ENCODE measurements at places on chromosomes 12 and 14.

GRCh38 chr12:6967651-6968100 is 2.8 kb downstream of the PHB2 start:
- no peak for DNase-seq

DNA sequence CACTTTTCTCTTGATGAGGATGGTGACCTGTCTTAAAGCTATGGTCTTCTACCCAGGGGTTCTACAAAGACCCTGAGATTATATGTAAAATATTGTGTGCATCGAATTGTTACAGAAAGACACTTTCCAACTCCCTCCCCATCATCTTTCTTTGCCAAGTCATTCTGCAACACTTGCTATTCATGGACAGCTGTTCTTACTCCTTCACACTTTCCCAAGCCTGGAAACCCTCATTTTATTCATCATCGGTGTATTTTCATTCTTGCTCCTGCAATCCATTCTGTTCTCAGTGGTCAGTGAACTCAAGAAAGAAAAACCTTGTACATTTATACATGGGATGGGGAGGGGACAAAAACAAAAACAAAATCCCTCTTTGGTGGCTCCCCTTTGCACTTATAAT is 90.5 kb upstream of the STXBP6 start:
- no peak for DNase-seq

- no peak for DNase-seq
These were observed 8.6 kb downstream of the SLC25A29 start for GRCh38 chr14:100297320-100298300.

DNA sequence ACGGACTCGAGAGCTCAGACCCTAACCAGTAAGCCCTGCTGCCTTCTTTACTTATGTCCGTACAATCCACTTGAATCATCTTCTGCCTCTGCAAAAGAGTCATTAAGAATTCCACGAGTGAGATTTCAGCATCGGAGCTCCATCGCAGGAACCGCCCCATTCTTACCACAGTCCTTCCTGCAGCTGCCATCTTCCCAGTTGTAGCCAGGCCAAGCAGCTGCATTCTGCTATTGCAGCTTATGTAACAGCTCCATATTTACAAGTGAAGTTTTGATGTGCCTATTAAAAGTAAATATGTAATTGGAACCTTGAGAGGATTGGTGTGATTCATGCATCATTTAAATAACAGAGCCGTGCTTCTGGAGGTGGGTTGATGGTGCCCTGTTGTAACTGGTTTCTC is 157.4 kb downstream of the KICS2 start:
- no peak for DNase-seq

DNA sequence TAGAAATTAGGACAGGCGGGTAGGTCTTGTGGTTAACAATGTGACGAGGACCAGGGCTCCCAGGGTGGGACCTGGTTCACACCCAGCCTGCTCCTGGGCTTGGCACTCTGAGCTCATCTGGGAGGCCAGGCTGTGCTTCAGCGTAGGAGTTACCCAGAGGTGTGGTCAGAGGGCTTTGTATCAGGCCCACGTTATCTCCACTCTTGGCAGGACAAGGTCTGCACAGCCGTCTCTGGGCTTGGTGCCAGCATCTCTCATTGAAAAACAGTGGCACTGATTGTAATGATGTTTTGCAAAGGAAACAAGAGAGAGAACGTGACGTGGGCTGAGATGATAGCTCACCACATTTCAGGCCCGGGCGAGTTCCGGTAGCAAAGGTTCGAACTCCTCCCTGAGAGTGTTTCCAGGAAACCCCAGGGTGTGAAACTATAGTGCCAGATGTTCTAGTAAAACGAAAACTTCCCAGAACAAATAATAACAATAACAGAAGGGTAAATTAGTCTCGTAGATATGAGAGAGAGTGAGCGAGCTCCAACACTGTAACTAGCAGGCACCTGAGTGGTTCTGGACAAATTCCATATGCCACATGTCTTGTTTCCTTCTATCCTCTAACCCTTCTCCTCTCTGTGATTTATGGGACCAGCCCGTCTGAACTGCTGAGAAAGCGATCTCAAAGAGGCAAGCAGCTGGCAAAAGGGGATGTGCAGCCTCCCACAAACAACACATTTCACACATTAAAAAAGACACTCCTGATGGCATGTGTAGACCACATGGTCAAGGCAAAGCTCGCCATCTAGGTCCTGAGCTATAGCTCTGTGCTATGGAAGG is 227.3 kb downstream of the KTN1 start:
- DNase-seq, result peak; percentile 85

GRCh38 chr14:104034976-104035699 is 50.4 kb upstream of the ASPG start:
- DNase-seq, result peak; percentile 24

GRCh38 chr12:132651444-132652100 is 33.0 kb downstream of the P2RX2 start:
- no peak for DNase-seq

- DNase-seq, result no peak
These were observed 4.6 kb downstream of the GPR65 start for GRCh38 chr14:88009486-88009885.

DNA sequence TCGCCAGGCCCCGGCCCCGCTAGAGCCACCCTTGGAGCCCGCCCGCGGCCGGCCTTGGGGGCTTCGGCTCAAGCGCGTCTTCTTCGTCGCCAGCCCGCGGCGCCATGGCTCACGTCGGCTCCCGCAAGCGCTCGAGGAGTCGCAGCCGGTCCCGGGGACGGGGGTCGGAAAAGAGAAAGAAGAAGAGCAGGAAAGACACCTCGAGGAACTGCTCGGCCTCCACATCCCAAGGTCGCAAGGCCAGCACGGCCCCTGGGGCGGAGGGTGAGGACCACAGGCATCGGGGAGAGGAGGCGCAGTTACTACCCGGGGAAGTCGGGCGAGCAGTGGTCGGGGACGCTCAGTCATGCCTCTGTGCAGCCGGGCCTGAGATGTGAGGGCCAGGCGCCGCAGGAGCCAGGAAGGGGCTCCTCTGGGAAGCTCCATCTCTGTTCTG is 573 bp downstream of the ARL6IP4 start:
- no peak for DNase-seq

DNA sequence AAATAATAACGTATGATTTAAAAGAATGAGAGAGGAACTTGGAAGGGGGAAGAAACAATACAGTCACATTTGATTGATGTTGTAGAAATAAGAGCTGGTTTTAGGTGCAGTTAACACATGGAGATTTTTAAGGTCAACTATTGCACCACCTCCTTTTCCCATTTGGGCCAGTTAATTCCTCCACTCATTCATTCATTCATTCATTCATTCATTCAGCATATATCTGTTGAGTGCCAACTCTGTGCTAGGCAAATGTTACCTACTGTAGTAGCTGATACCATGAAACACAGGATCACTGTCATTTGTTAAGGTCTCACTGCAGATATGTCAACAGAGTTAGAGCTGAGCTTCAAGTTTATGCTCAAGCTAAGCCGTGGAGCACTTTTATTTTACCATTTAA is 115.7 kb upstream of the ARID2 start:
- no peak for DNase-seq

GRCh38 chr14:89340200-89341181 is 76.5 kb downstream of the FOXN3 start:
- no peak for DNase-seq

DNA sequence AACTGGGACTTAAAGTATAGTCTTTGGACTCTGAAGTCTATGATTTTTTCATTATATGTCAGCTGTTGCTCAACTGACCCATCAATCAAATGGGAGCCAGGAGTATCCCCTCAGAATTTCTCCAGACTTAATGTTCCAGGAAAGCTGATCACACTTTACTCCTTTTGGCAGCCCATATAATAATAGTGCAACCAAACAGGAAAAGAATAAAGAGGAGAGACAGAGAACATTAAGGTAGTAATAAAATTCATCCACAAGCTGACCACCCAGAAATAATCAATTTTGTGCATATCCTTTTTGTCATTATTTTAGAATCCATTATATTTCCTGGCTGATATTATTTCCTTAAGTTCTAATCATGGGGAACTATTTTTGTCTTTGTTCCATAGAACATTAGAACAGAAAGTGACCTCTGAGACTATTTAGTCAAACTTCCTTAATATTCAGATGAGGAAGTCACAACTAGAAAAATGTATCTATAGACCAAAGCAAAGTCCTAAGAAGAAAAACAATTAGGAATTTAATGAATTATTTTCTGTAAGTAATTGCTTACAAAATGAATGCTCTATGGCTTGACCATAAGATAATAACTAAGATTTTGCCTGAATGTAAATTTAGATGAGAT is 238.1 kb upstream of the SEL1L start:
- DNase-seq, result no peak

- peak; percentile 63 for DNase-seq
These were observed 21.1 kb downstream of the BDKRB2 start for GRCh38 chr14:96225745-96226151.

- DNase-seq, result peak; percentile 66
These were observed 243.9 kb upstream of the ATXN7L3B start for GRCh38 chr12:74293689-74294131.

GRCh38 chr12:68793975-68794652 is 13.9 kb upstream of the MDM2 start:
- no peak for DNase-seq

- DNase-seq, result no peak
These were observed 12.6 kb downstream of the KCNK10 start for GRCh38 chr14:88310449-88310848.

- DNase-seq, result no peak
These were observed 6.2 kb downstream of the DTX1 start for GRCh38 chr12:113062502-113063395.

- peak; percentile 16 for DNase-seq
These were observed 69.4 kb upstream of the PRIMA1 start for GRCh38 chr14:93857500-93858283.

DNA sequence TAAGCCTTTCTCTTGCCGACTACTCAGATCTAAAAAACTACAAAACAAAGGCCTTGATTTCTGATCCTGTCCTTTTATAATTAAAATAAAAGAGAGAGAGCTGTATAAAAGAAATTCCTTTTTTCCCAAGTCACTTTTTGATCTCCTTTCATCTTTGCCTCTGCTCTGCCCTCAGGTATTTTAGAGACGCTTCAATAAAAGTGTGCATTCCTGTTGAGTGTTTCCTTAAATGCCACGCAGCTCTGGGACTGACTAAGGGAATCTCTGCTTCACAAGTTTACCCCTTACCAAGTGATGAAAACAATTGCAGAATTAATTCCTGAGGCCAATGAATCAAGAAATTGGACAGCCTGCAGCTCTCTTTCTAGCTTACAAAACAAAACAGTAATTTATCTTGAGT is 1109.8 kb downstream of the TMTC2 start:
- no peak for DNase-seq

GRCh38 chr14:104682107-104682593 is 7.3 kb upstream of the INF2 start:
- peak; percentile 57 for DNase-seq

- peak; percentile 59 for DNase-seq
These were observed 20.1 kb upstream of the ANO2 start for GRCh38 chr12:5964913-5965900.

DNA sequence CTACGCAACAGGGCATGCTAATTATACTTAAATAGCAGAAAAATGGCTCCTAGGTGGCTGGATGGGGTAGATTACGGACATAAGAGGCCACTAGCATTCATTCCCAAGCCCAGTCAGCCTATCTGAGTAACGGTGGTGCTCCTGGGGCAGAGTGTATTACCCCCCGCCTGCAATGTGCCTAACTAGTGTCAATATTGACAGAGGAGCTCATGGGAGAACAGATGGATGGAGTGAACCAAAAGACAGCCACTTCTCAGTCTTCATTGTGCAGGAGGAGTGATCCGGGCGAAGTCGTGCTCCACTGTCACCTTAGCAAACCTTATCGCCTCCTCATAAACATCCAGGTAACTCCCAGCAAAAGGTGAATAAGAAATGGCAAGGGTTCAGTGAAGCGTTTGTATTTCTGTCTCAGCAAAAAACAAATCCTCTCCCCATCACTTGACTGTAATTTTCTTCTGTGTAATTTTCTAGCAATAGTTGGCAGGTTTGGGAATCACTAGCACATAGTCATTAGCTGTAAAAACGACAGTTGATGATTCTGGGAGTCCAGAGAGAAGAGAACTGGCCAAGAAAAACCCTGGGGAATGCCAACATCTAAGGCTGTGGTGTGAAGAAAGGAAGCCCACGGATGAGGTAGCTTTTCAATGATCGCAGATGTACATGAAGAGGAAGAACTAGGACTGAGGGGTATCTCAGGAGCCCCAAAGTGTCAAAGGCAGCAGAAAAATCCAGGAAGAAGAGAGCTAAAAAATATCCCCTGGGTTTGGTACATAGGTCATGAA is 126.6 kb upstream of the BCL2L14 start:
- DNase-seq, result no peak

GRCh38 chr12:96445691-96446583 is 43.4 kb upstream of the CFAP54 start:
- DNase-seq, result peak; percentile 92

DNA sequence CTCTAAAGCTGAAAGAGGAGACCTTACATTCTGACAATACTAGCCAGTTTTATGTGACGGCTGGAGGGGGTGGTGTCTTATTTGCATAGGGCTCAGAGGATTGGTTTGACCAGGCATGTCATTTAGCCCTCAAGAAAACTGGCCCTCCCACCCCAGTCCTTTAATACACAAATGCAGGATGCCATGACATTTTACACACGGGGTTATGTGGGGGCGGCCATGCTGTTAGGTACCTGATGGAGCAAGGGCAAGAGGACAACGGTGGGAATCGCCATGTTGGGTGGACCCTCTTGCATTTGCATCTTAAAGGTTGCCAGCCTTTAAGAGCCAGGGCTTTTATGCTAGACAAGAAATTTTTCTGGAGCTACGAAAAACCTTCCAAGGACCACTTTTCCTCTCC is 23.3 kb downstream of the MDM2 start:
- DNase-seq, result no peak

GRCh38 chr14:79972230-79972629 is 239.1 kb downstream of the DIO2 start:
- DNase-seq, result no peak

GRCh38 chr12:69651922-69652321 is 41.2 kb upstream of the LRRC10 start:
- DNase-seq, result no peak

- peak; percentile 79 for DNase-seq
These were observed 62.4 kb downstream of the ADCK1 start for GRCh38 chr14:77862154-77862786.

GRCh38 chr12:57216921-57217879 is 606 bp downstream of the NXPH4 start:
- DNase-seq, result peak; percentile 59

DNA sequence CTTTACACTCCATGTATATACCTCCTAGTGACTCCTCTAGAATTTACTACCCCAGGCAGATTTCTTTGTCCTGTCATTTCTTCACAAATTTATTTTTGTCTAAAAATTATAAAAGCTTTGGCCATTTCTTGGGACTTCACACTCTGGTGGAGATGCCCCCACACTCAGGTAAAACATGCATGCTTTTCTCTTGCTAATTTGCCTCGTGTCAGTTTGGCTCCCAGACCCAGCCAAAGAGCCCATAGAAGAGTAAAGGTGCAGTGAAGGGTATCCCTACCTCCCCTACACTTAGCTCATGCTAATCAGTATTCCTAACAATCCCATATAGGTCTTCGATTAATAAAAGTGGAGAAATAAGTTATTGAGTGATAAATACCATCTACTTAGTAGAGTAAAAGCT is 256.5 kb upstream of the KRR1 start:
- DNase-seq, result no peak
